ENCODE measurements at places on chromosomes 5 and 9.

- DNase-seq: no peak
Observed at GRCh38 chr9:130212543-130213297, 40.5 kb downstream of the NCS1 start.

GRCh38 chr9:2157277-2158110, 142.3 kb downstream of the SMARCA2 start:
- DNase-seq: peak; percentile 16

DNA sequence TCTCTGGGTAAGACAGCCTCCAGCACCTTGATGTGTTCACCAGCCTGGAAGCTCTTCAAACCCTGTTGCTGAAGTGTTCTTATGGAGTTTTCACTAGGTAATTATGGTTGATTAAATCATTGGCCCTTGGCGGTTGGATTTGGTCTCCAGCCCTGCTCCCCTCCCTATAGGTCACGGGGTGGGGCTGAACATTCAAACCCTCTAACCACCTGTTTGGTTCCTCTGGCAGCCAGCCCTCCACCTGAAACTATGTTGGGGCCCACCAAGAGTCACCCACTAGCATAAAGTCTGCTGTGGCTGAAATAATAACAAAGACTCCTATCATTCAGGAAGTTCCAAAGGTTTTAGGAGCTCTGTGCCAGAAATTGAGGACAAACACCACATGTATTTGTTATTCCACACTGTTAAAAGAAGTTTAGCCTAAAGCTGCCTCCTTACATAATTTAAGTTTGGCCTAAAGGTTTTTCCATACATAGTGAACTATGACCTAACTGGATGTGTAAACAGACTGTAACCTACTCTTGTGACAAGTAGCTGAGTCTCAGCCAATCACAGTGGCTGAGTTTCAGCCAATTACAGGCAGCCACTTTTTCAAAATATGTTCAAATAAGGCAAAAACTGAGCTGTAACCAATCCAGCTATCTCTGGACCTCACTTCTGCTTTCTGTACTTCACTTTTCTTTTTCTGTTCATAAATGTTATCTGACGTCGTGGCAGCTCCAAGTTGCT, 34.8 kb downstream of the TMEM252 start:
- no peak for DNase-seq

GRCh38 chr9:127346584-127346983, 50.4 kb upstream of the SLC2A8 start:
- DNase-seq: no peak

DNA sequence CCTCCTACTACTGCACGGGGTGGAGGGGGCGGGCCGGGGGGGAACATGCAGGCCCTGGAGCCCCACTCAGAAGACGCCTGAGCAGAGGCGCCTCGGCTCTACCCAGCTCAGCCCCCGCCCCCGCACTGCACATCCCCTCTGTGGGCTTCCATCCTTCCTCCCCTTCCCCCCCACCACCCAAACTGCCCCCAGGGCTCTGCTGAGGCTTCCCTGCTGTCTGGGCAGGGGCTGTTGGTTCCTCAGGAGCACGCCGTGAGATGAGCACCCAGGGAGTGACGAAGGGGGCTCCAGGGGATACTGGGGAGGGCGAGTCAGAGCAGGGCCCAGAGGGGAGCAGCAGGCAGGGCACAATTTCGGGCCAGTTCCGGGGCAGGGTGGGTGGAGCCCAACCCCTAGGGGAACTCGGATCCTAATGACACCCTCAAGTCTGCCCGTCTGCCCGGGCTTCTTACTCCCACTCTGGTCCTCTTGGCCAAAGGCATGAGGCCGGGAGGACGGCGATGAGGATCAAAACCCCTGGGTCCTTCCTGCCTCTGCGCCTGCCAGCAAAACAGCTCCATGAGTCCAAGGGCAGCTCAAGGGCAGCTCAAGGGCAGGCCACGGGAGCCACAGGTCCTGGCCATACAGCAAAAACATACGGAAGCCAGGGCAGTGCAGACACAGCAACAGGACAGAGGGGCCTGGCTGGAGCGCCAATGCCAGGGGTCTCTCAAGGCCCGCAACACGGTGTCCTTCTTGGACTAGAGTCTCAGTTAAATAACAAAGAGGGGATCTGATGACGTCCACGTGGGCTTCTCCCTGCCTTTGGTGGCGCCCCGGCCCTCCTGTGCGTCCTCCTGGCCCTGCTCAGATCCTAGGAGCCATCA, 200.9 kb downstream of the AUH start:
- no peak for DNase-seq

DNA sequence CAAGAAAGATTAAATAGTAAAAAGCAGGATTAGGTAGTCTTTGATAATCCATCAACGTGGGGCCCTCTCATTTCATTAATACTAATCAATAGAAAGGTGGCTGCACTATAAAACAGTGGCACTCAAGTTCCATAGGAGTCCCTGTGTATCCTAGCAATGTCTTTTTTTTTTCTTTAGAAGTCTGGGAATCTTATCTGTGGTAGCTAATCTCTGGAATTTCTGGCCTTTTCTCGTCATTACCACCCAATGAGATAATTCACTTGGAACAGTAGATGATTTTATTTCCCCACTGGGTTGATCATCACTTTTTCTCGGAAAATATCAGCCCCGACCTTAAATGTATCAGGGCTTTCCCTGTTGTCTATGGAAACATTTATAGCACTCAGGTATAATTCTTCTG, 86.8 kb upstream of the CDH6 start:
- no peak for DNase-seq

GRCh38 chr9:104876587-104876986, 51.4 kb downstream of the ABCA1 start:
- no peak for DNase-seq

GRCh38 chr5:101728933-101729332, 567.2 kb downstream of the SLCO4C1 start:
- no peak for DNase-seq

- no peak for DNase-seq
Observed at GRCh38 chr5:147538236-147538635, 28.4 kb upstream of the DPYSL3 start.

- no peak for DNase-seq
Observed at GRCh38 chr9:83962165-83962564, 17.9 kb downstream of the HNRNPK start.

DNA sequence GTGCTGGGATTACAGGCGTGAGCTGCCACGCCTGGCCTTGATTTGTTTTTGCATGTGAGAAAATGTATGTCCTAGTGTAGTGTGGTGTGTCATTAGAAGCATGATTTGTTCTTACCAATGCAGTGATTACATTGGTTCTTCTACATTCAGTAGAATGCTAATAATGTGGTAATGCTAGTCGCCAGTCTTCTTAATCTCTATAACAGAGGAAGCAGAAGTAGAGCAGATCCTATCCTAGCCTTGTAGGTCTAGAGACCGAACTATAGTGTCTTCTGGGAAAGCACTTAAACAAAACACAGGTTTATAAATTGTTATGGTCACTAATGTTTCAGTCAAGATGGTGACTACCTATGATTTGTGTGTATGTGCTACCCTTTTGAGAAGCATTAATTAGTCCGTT, 197.5 kb upstream of the DMRT1 start:
- no peak for DNase-seq

GRCh38 chr5:173395257-173395932, 67.2 kb upstream of the STC2 start:
- no peak for DNase-seq

DNA sequence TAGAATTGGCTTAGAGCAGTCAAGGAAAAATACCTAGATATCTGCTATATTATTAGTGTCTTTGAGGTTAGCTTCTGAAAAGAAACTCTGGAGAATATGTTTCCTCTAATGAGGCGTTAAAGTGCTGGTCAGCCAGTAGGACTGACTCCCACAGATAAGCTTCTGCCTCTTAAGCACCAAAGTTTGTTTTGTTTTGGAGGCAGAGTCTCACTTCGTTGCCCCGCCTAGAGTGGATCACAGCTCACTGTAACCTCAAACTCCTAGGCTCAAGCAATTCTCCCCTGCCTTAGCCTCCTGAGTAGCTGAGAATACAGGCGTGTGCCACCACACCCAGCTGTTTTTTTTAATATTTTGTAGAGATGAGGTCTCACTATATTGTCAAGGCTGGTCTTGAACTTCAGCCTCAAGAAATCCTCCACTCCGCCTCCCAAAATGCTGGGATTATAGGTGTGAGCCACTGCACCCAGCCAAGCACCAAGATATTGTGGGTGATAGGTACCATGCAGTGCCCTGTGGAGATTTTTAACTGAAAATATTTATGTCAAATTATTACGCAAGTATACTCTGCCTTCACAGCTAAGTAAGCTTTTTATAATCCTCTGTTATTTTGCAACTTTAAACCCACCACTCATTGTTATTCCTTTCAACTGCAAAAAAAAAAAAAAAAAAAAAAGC, 24.7 kb upstream of the TMEM171 start:
- no peak for DNase-seq

GRCh38 chr9:35649431-35650340, 1.0 kb downstream of the SIT1 start:
- DNase-seq: no peak

GRCh38 chr5:84411832-84412605, 27.3 kb upstream of the EDIL3 start:
- DNase-seq: no peak

DNA sequence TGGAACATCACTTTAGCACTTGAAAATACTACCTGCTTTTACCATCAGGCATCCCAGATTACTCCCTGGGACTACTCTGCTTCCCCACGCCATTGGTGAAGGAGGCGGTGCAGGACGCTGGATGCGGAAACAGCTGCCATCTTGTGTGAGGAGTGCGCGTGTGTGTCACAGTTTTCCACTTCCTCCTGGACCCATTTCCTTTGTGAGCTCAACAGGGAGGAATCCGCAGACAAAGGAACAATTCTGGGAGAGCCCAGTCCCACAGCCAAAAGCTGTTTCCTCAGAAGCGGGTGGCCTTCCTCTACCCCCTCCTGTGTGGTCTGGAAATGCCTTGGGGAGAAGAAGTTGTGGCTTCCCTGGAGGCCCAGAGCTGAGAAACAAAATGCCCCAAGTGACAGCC, 16.8 kb downstream of the AFAP1L1 start:
- no peak for DNase-seq

DNA sequence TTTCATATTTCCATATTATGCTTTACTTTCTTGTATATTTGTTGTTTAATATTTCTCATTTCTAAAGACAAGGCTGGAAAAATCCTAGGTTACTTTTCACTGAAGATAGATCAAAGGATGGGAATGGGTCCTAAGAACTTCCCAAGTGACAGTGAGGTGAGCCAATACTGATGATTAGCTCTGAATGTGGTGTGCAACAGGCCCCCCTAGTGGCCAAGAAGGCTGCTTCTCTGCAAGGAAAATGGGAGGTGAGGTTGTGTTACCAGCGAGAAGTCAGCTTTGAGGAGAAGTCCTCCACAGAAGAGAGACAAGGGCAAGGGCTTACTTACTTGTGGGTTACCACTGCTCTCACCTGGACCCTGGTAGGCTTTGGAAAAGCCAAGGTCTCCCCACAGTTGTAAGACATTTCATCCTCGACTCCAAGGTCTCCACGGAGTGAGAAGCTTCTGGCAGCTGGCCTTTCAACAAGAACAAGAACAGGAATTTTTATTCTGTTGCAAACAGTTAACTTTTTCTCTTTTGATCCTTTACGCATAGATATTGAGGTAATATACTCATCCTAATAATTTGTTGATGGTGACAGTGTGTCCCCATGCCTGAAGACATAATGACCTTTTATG, 69.9 kb downstream of the MAMDC2 start:
- no peak for DNase-seq

DNA sequence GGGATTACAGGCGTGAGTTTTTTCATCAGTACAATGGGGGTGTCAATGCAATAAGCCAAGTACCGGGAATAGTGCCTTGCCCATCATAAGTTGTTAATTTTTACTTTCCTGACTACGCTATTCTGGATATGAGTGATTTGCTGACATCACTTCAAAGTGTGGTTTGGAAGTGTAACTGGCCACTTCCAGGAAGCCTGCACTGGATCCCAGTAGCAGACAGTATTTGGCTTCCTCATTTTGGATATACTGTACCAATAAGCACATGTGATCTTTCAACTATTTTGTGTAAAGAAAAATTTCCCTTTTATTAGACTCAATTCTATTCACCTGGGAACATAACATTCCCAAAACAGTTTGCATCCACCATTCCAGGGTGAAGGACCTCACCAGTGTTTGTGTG, 417.7 kb upstream of the KLF4 start:
- DNase-seq: no peak

GRCh38 chr5:114447084-114447773, 85.4 kb downstream of the KCNN2 start:
- no peak for DNase-seq

- no peak for DNase-seq
Observed at GRCh38 chr5:175021841-175022625, 297.7 kb downstream of the MSX2 start.

- no peak for DNase-seq
Observed at GRCh38 chr5:12936221-12936620, 1008.3 kb downstream of the DNAH5 start.

GRCh38 chr9:22265038-22265437, 181.6 kb upstream of the DMRTA1 start:
- DNase-seq: no peak

- no peak for DNase-seq
Observed at GRCh38 chr9:133970581-133971058, 21.5 kb downstream of the VAV2 start.

DNA sequence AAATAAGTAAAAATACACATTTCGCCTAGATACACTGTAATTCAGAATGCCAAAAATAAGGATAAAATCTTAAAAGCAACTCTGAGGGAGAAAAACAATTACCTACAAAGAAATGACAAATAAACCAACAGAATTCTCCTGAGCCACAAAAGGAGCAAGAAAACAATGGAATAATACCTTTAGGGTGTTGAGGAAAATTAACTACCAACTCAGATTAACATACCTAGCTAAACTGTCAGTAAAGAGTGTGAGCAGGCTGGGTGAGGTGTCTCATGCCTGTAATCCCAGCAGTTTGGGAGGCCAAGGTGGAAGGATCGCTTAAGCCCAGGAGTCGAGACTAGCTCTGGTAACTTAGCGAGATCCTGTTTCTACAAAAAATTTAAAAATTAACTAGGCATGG, 81.5 kb downstream of the C9orf50 start:
- DNase-seq: no peak

DNA sequence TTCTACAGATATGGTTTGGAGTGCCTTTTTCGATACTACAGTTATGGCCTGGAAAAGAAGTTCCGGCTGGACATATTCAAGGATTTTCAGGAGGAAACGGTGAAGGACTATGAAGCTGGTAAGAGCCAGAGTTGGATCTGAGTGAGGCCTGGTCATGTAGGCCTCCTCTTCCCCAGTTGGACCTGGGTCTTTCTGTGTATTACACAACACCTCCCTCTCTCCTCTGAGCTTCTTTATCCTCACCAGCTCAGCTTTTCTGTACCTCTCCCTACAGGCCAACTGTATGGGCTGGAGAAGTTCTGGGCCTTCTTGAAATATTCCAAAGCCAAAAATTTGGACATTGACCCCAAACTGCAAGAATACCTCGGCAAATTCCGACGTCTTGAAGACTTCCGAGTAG, 39.2 kb downstream of the FAXDC2 start:
- no peak for DNase-seq

DNA sequence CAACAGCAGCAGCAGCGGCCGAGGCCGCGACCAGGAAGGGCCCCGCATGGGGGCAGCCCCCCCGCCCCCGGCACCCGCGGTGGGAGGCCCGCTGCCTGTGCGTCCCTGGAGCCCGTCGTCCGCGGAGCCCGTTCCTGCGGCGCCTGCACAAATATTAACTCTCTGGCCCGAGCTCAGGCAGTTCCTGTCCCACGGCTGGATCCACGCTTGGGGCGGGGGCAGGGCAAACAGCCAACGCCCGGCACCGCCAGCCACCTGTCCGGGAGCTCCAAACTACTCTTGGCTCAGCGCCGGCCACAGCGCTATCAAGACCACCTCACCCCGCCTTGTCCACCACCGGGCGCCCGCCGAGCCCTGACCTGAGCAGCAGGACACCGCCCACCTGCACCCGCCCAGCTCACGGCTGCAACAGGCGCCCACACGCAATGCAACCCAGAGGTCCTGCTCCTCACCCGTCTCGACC, at the start of gene LRRC26:
Gene LRRC26, minus strand, starts transcription at position 156 of the 463 bp plus-strand sequence. Its CDS starts 108 bp downstream, at position 48.
- DNase-seq: no peak
